Sigmoid colon (tissue), 7 donors: ENCODE measurements at places on chromosomes 5 and 9. TPM values are rescaled to one million over a fixed set of nuclear protein-coding genes. Genes with fewer than 3 reads are reported as not detected.
A peak's percentile ranks its signal among the peaks of the same experiment; 100 is the strongest.

DNA sequence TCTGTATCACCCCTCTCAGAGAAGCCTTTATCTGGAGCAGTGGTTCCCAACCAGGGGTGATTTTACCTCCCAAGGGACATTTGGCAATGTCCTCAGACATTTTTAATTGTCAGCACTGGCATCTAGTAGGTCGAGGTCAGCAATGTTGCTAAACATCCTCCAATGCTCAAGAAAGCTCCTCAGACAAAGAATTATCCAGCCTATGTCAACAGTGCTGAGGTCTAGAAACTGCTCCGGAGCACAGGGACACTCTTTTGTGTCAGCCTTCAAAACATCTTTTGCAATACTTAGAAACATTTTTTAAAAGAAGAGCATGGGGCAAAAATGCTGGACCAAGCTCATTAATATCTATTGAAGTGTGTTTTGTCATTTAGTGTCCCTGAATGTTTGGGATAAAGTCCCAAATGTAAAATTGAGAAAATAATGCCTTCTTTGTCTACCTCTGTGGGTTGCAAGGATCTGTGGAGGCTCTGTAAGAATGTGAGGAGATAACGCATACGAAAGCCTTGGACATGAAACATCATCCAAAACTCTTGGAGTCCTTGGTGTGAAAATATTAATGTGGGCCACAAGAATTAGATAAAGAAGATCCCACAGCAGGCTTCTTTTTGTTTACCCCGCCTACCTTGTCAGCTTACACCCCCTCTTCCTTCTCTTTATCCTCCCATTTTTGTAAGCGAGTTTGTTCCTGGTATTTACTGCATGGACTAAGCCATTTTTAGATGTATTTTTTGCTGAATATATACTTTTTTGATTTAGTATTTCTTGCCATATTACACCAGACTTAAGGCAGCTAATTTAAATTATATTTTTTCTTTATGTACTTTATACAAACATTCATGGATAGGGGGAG, 193.5 kb downstream of the CD180 start:
- H3K4me1 ChIP-seq: no peaks in the 10 kb centered on the region
- H3K27me3 ChIP-seq: no peaks in the 10 kb centered on the region
- H3K36me3 ChIP-seq: no peaks in the 10 kb centered on the region
- no peak for DNase-seq

GRCh38 chr5:96909435-96909834, 26.4 kb upstream of the LNPEP start:
- H3K4me3 ChIP-seq: no peak overlapping the region
- peaks cover 4% of the 10 kb centered on the region for H3K36me3 ChIP-seq
- no peak for DNase-seq
- no peaks in the 10 kb centered on the region for H3K27me3 ChIP-seq

GRCh38 chr9:101458963-101459631, 23.5 kb upstream of the ALDOB start:
- no peak for DNase-seq
- H3K27ac ChIP-seq: no peak overlapping the region
- H3K27me3 ChIP-seq: no peaks in the 10 kb centered on the region
- H3K36me3 ChIP-seq: no peaks in the 10 kb centered on the region
- no peak overlapping the region for H3K4me3 ChIP-seq

DNA sequence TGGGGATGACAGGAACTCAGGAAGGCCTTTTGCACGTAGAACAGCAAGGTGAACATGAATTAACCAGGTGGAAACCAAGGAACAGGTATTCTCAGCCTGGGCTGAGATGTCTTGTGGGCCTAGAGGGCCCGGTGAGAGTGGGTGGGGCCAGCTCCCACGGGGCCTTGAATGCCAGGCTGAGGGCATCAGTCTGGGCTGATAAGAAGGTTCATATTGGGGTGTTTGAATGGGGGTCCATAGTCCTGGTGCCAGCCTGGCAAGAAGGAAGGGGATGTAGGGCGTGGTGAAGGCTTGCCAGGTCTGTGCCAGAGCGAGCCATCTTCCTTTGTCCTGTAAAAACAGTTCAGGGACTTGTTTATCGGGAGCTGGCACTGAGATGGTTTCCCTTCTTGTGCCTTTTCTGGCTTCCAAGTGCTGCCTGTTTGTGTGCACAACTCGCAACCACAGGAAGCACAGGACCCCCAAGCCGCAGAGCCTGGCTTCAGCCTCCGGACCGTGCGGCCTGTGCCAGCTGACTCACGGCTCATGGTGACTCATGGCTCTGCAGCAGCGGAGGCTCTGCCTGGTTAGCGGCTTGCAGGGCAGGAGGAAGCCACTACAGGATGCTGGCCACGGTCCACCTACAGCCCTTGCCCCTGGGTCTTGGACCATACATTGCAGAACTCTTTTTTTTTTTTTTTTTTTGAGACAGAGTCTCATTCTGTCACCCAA, 2.4 kb downstream of the CARD19 start:
- no peaks in the 10 kb centered on the region for H3K36me3 ChIP-seq
- peak overlapping the region; percentile 88 for H3K4me3 ChIP-seq
- DNase-seq: peak; percentile 97
- H3K4me1 ChIP-seq: peaks cover 56% of the 10 kb centered on the region

DNA sequence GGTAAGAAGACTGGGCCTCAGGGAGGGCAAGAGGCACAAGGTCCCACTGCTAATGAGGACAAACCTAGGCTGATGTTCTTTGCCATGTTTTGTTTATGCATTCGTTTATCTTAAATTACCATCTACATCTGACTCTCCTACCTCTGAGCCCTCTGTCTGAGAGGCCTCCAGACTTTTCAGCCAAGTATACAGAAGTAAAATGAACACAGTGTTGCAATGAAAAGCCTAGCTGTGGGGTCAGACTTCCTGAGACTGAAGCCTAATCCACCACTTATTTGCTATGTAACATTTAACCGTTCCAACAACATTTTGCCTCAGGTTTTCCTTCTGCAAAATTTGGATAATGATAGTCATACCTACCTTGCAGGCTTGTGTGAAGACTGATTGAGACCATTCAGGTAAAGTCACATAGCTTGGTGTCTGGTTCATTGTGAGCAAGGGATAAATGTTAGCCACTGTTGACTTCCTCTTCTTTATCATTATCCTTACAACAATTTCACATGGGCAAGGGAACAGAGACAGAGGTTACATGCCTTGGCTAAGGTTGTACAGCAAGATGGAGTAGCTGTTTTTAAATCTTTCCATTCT, 374.9 kb upstream of the CLINT1 start:
- no peaks in the 10 kb centered on the region for H3K27me3 ChIP-seq
- no peaks in the 10 kb centered on the region for H3K36me3 ChIP-seq
- no peak for DNase-seq

- H3K27me3 ChIP-seq: no peaks in the 10 kb centered on the region
- no peak overlapping the region for H3K4me3 ChIP-seq
- no peak for DNase-seq
- no peaks in the 10 kb centered on the region for H3K36me3 ChIP-seq
Observed at GRCh38 chr5:150181027-150181426, 8.8 kb upstream of the SLC6A7 start.

DNA sequence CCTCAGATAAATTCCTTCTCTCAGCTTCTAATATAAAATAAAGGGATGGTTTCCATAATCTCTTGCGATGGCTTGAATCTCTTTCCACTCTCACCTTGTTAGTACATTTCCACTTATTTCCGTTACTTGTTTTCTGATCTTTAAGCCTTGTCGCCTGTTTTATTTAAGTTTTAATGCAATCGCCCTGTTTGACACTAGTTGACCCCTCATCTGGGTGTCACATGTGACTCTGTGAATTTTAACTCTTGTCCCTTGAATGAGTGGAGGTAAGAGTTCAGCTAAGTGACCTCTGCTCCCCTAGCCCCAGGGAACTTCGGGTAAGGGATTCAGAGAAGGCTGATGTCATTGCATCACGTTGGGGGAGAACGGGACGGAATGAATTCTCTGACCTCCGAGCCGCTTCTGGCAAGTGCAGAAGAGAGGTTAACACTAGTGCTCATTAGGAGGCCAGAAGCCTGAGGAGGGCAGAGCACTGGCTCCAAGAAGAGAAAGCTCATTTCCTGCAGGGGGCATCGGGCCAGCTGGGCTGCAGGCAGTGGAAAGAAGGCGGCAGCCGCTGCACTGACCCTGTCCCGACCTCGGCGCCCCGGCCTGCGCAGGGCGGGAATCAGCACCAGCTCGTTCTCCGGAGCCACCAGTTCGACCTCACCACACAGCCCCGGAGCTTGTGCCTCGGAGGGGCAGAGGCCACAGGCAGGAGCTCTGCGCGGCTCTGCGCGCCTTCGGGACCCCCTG, 569 bp downstream of the HINT2 start:
- H3K4me1 ChIP-seq: no peaks in the 10 kb centered on the region
- H3K4me3 ChIP-seq: peak overlapping the region; percentile 99
- no peaks in the 10 kb centered on the region for H3K27me3 ChIP-seq
- no peaks in the 10 kb centered on the region for H3K36me3 ChIP-seq
- DNase-seq: peak; percentile 86

DNA sequence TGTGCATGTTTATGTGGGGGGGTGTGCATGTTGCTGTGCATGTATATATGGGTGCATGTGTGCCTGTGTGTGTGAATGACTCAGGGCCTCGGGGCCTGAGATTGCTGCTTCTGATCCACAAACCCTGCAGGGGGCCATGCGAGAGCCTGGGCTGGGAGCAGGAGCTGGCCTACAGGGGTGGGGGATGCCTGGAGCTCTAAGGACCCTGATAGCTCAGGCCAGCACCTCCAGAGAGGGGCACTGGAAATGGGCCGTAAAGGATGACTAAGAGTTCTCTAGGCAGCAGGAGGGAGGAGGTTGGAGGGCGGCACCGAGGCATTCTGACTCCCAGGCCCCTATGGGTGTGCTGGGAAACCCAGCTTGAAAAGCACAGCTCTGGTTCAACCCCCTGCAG, 6.9 kb upstream of the UBAC1 start:
- no peaks in the 10 kb centered on the region for H3K36me3 ChIP-seq
- H3K27ac ChIP-seq: no peak overlapping the region
- H3K27me3 ChIP-seq: no peaks in the 10 kb centered on the region
- H3K4me1 ChIP-seq: peaks cover 10% of the 10 kb centered on the region

GRCh38 chr9:80134487-80134886, 562.7 kb downstream of the TLE4 start:
- H3K4me3 ChIP-seq: no peak overlapping the region
- no peaks in the 10 kb centered on the region for H3K27me3 ChIP-seq
- H3K27ac ChIP-seq: no peak overlapping the region
- no peaks in the 10 kb centered on the region for H3K4me1 ChIP-seq
- no peak for DNase-seq

GRCh38 chr5:14655146-14655741, 9.3 kb upstream of the OTULIN start:
- H3K27ac ChIP-seq: no peak overlapping the region
- H3K4me3 ChIP-seq: no peak overlapping the region
- H3K36me3 ChIP-seq: no peaks in the 10 kb centered on the region
- no peak for DNase-seq

DNA sequence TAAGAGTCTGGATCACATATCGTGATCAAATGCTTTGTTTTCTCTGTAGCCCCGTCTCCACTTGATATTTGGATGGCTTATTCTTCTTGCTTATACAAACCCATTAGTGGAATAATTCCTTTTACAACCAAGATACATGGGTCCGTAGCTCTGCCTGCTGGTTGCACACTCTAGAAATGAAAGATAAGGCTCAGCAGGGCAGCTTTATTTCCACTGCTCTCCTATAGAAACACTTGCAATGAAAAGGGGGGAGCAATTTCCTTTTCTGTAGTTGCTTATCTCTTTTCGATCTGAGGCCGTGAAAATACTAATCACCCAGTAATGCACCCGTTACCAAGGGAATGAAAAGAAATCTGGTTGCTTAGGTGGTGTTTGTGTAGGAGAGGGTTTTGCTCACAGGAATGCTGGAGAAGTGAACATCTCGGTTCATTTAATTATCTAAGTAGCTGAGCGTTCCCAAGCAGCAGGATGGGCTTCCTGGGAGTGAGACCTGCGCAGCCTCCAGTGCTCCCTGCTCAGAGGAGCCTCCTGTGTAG, 131.7 kb downstream of the ADAMTS16 start:
- no peak overlapping the region for H3K27ac ChIP-seq
- peaks cover 12% of the 10 kb centered on the region for H3K4me1 ChIP-seq
- no peaks in the 10 kb centered on the region for H3K27me3 ChIP-seq
- no peak for DNase-seq
- H3K4me3 ChIP-seq: no peak overlapping the region

DNA sequence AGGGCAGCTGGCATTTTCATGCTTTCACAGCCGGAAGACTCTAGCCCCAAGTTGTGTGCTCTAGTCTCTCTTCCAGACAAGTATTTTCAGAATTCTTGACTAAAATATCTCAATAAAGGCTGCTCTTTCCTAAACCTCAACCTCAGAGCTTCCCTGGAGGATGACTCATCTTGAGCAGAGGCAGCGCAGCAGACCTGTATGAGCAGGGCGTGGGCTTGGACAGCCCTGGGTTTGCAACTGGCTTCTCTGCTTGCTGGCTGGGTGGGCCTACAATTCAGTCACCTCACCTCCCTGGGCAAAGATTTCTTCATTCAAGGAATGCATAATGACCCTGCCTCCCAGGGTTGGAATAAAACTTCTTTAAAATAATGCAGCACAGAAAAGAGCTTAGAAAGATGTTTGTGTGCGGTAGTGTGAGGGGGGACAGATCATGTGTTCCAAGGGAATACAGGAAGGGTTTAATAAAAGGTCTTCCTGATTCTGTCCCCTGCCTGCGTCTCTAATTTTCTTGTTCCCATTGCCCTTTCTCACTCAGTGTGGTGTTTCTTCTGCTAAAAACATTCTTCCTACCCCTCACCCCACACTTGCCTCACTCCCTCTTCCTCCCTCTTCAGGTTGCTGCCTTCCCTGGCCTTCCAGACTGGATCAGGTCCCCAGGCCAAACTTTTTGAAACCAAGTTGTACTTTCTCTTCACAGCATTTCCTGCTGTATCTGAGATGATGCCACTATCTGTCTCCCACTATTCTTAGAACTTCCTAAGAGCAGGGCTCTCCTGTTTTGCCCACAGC, 39.4 kb upstream of the MAP1B start:
- no peaks in the 10 kb centered on the region for H3K27me3 ChIP-seq
- H3K36me3 ChIP-seq: no peaks in the 10 kb centered on the region
- no peak overlapping the region for H3K4me3 ChIP-seq
- no peak for DNase-seq
- H3K4me1 ChIP-seq: no peaks in the 10 kb centered on the region
- H3K27ac ChIP-seq: no peak overlapping the region

GRCh38 chr9:108643731-108644510, 211.9 kb downstream of the ACTL7B start:
- H3K4me3 ChIP-seq: no peak overlapping the region
- H3K36me3 ChIP-seq: no peaks in the 10 kb centered on the region
- H3K27me3 ChIP-seq: no peaks in the 10 kb centered on the region

Gene NTNG2
- total RNA-seq: 12.0 TPM

Gene CKMT2
- 9.7 TPM for total RNA-seq
